ENCODE measurements at places on chromosomes 16 and 17. TPM values are rescaled to one million over a fixed set of nuclear protein-coding genes. Genes with fewer than 3 reads are reported as not detected.
A peak's percentile ranks its signal among the peaks of the same experiment; 100 is the strongest.

- DNase-seq: no peak
Observed at GRCh38 chr16:25553711-25554436, 137.9 kb upstream of the HS3ST4 start.

GRCh38 chr16:23298290-23298915, 3.7 kb upstream of the SCNN1B start:
- no peak for DNase-seq

DNA sequence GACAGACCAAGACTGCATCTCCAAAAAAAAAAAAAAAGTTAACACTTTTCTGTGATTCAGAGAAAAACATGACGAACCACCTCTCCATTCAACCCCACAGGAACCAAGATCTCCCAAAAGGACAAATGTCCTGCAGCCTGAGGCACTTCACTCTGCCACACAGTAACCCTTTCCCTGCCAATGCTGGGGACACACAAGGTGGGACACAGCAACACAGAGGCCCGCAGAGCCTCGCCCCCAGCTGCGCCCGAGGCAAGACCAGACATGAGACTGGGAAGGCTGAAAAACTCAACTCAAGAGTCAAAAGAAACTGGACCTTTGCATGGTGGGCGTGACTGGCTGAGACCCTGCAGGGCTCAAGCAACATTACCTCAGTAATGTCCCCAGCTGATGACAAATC, 34.0 kb downstream of the FANCA start:
- DNase-seq: no peak

- DNase-seq: no peak
Observed at GRCh38 chr16:49011901-49012300, 269.7 kb downstream of the CBLN1 start.

- DNase-seq: peak; percentile 43
Observed at GRCh38 chr17:16286009-16286946, 67.0 kb downstream of the CENPV start.

DNA sequence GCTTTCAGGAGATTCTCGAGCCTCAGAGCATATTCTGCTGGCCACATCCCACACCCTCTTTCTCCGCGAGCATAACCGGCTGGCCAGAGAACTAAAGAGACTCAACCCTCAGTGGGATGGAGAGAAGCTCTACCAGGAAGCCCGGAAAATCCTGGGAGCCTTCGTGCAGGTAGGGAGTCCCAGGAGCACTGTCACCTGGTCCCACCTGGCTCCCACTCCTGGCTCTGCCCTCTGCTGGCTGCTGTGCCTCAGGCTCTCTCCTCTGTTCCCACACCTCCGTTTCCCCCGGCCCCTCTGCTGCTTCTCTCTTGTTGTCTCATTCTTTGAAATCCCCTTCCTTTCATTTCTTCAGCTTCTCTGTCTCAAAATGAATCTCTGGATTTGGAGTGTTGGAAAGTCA, 16.4 kb downstream of the LPO start:
- DNase-seq: no peak

- DNase-seq: no peak
Observed at GRCh38 chr16:1557074-1557473, 23.6 kb downstream of the TMEM204 start.

DNA sequence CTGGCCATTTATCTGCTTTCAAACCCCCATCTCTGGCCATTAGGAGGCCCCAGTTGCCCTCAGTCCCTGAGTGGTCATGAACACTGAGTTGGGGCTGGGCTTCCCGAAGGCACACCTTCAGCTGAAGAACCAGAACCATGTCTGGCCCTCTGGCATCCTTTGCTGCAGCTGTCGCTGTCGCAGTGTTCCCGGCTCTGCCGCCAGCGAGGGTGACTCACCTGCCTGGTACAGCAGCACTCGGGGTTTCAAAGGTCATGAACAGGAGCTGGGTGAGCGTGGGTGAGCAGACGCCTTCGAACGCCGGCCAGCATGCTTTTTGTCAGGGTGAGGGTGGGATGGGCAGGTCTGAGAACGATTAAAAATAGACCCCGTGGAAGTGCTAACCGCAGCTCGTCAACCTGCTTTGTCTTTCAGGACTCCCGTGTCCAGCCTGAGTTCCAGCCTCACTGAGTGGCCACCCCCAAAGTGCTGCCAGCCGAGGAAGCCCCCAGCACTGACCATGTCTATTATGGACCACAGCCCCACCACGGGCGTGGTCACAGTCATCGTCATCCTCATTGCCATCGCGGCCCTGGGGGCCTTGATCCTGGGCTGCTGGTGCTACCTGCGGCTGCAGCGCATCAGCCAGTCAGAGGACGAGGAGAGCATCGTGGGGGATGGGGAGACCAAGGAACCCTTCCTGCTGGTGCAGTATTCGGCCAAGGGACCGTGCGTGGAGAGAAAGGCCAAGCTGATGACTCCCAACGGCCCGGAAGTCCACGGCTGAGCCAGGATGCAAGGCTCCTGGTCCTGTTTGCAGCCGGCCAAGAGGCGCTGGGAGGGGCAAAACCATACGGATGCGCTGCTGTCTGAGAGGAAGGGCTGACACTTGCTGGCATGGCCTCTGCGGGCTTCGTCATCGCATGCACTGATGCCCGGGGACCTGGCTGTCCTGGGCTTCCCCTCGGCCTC, 7.6 kb downstream of the SNN start:
- DNase-seq: no peak

GRCh38 chr17:43994272-43995149, 9.9 kb upstream of the NAGS start:
- DNase-seq: no peak

GRCh38 chr16:19497176-19497575, 24.7 kb downstream of the GDE1 start:
- DNase-seq: no peak

- DNase-seq: no peak
Observed at GRCh38 chr17:65809366-65809765, 247.9 kb upstream of the AXIN2 start.

DNA sequence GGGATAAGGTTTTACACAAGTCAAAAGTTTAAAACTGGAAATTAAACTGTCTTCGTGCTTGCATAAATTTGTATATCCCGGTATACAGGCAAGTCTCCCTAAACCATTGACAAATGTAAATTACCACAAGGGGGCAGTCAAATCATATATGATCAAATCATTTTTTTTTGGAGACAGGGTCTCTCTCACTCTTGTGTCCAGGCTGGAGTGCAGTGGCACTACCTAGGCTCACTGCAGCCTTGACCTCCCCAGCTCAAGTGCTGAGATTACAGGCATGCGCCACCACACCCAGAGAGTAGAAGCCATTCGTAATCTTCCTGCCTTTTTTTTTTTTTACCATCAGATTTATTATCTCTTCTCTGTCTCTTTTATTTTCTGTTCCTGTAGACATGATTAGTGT, 18.5 kb downstream of the TOP2A start:
- no peak for DNase-seq

DNA sequence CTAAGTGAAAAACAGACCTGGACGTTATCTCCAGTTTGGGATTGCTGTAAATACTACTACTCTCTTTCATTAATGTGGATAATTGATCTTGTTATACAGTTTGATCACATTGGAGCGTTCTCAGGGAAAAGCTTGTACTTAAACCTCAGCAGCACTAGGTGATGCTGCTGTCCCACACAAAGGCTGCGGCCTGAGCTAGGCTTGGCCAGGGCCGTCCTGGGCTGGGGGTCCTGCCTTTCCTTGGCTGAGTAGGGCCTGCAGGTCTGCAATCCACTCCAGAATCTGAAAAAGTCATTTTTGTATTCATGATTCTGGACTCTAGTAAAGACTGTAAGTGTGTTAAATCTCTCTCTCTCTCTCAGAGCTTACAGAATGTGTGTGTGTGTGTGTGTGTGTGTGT, 23.7 kb upstream of the PMFBP1 start:
- DNase-seq: no peak

GRCh38 chr17:73278049-73278464, 16.4 kb upstream of the CPSF4L start:
- no peak for DNase-seq

GRCh38 chr17:66673668-66674276, 161.1 kb upstream of the CACNG5 start:
- peak; percentile 50 for DNase-seq

GRCh38 chr17:7432296-7432695, 2.9 kb upstream of the TMEM102 start:
- DNase-seq: no peak

GRCh38 chr17:72301887-72302286, 181.1 kb downstream of the SOX9 start:
- no peak for DNase-seq

DNA sequence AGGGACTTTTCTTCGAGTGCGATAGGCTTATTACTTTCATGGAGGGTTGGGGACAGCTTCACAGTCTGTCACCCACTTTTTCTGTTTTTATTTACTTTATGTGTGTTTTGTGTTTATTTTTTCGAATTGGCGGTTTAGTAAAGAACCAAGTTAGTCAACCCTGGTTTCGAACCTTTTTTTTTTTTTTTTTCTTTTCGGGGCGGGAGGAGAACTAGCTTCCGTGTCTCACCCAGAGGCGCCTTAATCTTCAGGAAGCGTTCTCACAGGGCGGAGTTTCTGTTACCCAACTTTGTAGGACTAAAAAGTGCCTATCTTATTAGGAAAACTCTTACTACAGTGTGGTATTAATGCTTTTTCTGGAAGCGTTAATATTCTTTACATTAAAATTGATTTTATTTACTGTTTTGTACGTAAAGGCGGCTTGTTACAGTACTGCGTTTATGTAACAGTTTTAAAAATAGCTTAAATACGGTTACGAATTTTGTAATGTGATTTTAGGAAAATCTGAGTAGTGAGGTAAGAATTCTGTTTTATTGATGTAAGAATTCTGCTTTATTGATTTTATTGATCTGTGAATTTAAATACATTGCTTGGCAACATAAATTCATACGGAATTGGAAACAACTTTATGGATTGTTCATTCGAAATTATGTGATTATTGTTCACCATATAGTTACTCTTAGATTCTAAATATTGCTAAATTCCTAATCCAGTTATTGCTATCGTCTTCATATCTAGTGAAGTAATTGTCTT, 885 bp downstream of the ZNF207 start:
- DNase-seq: peak; percentile 56

- no peak for DNase-seq
Observed at GRCh38 chr17:77832180-77832560, 126.3 kb upstream of the TNRC6C start.

GRCh38 chr16:56319376-56319775, 106.0 kb downstream of the AMFR start:
- no peak for DNase-seq

DNA sequence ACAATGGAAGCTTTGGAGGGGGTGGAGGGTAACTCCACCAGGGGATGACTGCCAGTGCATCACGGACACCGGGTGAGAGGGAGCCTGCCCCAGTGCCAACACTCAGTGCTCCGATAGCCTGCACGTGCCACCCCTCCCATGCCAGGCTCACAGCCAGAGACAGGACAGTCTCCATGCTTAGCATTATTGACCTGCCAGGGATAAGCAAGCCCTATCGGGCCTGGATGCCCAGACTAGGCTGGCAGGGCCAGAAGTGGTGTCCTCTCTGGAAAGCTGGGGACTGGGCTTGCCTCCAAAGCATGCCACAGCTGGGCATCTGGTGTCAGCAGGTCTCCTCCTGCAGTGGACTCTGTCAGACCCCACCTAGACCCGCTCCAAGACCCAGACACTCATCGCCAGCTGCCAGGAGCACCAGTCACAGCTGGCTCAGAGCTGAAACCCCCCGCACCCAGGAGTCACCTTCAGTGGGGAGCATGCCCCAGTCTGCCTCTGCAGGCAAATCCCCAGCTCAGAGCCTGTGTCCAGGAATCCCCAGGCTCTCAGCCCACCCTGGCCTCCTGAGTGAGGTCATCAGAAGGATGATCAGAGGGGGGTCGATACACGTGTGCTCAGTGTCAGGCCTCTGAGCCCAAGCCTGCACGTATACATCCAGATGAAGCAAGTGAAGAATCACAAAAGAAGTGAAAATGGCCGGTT, 1.8 kb upstream of the RHBDF1 start:
- DNase-seq: no peak

DNA sequence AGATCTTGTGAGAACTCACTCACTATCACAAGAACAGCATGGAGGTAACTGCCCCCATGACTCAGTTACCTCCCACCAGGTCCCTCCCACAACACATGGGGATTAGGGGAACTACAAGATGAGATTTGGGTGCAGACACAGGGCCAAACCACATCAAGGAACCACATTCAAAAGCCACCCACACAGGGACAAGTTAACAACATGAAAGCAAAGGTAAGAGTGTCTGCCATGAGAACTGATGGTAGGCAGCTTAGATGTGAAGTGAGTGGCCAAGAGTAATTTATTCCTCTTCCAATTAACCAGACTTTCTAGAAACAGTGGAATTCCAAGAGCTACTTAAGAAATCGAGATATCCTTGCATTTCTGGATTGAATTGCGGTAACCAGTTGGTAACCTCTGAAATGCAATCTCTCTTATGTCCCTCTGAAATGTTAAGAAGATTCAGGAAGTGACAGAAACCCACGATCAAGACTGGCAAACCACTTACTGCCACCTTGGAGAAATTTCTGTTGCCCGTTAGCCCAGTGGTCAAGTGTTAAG, 167.4 kb upstream of the CACNG5 start:
- DNase-seq: no peak

GRCh38 chr16:78307824-78308528, 208.5 kb downstream of the WWOX start:
- no peak for DNase-seq

DNA sequence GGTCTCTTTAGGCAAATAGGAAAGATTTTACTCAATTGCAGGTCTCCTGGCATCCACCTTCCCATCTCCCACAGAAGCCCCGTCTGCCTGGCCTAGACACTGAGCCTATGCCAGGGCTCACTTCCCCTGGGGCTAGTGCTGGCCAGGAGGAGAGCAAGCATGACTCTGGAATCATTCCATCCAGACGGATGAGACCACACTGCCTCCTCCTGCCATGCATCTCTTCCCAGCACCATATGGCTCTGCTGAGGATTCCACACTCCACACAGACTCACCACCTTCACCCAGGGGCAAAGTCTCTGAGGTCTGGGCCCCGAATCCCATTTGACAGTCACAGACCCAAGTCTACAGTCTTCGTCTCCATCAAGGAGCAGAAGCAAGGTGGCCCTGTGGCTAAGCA, 346.5 kb downstream of the C16orf95 start:
- DNase-seq: no peak

GRCh38 chr16:72985995-72986394, 61.9 kb downstream of the ZFHX3 start:
- DNase-seq: no peak

Gene AXIN2
- 29.9 TPM for total RNA-seq

Gene TRAF4
- 16.7 TPM for total RNA-seq

Gene CDIPT
- 31.1 TPM for total RNA-seq

Gene CX3CL1
- 2.6 TPM for total RNA-seq

Gene CPHXL2
- total RNA-seq: not detected

Gene OR2C1
- total RNA-seq: 0.30 TPM

Gene FOXL1
- 0.30 TPM for total RNA-seq

Gene MRTFB
- 32.5 TPM for total RNA-seq
